ENCODE measurements at places on chromosomes 3 and 15.

DNA sequence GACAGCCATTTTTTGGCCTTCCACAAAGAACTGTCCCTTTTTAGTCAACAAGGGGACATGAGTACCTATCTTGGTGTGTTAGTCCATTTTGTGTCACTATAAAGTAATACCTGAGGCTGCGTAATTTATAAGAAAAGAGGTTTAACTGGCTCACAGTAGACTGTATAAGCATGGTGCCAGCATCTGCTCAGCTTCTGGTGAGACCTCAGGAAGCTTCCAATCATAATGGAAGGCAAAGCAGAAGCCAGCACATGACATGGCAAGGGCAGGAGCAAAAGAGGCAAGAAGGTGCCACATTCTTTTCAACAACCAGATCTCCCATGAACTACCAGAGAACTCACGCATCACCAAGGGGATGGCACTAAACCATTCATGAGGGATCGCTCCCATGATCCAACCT lies 66.1 kb upstream of the VGLL4 start:
- no peak for DNase-seq

- DNase-seq, result peak; percentile 4
Observed at GRCh38 chr15:74172701-74173379, 670 bp upstream of the ISLR start.

DNA sequence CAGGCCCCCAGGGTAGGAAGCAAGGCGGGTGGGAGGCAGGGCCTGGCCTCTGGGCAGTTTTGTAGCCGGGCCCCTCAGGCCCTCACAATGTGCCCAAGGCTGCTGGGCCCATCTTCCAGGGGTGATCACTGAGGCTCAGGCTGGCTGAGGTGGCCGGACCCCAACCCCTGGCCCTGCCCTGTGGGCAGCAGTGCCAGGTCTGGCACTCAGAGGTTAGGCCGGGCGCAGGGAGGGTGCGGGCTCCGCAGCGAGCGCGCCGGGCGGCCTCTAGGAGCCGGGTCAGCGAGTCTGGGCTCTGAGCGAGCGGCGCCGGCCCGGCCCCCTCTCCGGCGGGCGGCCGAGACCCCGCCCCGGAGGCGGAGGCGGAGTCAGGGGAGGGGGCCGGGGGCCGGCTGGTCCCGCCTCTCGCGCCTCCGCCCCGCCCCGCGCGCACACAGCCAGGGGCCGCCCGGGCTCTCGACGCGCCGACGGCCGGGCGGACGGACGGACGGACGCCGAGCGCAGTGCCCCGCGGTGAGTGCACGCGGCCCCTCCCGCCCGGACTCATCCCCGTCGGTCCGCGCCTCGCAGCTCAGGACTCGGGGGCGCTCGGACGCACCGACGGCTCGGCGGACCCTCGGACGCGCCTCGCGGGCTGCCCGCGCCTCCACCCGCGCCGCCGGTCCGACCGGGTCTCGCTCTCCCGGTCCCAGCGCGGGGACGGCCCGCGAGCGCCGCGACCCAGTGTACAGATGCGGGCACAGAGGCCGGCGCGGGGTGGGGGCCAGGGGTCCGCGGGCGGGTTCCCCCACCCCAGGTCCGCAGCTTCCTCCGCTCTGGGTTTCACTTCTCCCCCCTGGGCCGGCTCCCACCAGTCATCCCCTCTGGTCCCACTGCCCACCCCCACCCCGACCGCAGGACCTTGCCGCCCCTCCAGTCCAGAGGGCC lies at the start of gene FBLN2:
Gene FBLN2 (plus strand): TSS at position 430 of the 927 bp plus-strand sequence. CDS start 21,231 bp downstream, outside the sequence.
- peak; percentile 53 for DNase-seq

GRCh38 chr3:134917631-134918030 lies 122.6 kb downstream of the EPHB1 start:
- DNase-seq, result no peak

GRCh38 chr3:8492744-8493511 lies 8.7 kb upstream of the LMCD1 start:
- DNase-seq, result no peak

- no peak for DNase-seq
Observed at GRCh38 chr3:197811343-197811742, 20.3 kb downstream of the LRCH3 start.

DNA sequence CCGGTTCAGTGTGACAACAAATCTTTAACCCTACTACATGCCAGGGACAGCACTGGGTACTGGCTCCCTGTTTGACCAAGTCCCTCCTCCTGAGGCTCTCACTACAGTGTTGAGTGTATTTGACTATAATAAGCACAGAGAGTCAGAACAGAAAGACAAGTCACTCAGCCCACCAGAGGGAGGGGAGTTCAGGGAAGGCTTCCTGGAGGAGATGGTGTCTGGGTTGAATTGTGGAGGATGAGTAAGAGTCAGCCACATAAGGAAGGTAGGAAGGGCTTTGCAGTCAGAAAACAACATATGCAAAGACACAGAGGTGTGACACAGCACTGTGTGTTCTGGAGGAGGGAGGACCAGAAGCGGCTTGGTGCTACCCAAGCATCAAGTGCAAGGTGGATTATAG lies 17.7 kb downstream of the MEGF11 start:
- DNase-seq, result no peak

Data from posterior cingulate gyrus (tissue), 11 donors.